Dermis microvascular lymphatic vessel endothelial cell (primary cell): ENCODE measurements at places on chromosomes 3 and 15. TPM values are rescaled to one million over a fixed set of nuclear protein-coding genes. Genes with fewer than 3 reads are reported as not detected.

Gene GOLGA8A
- total RNA-seq = 1.8 and 3.2 TPM in 2 replicates

Gene CD96
- not detected in 2 replicates for total RNA-seq

Gene PAQR9
- not detected in 2 replicates for total RNA-seq

Gene CLSTN2
- under 0.01 and 0.13 TPM in 2 replicates for total RNA-seq

Gene WDR72
- total RNA-seq = not detected in 2 replicates

Gene PRR20G
- total RNA-seq = not detected in 2 replicates

Gene H1-8
- total RNA-seq = not detected in 2 replicates

Gene PRSS50
- not detected in 2 replicates for total RNA-seq

Gene CCNB2
- total RNA-seq = 9.5 and 30.4 TPM in 2 replicates

Gene MYRIP
- total RNA-seq = 5.0 and 9.2 TPM in 2 replicates

Gene GOLGA8M
- total RNA-seq = 0.26 and 3.0 TPM in 2 replicates

Gene ZPLD1
- total RNA-seq = not detected in 2 replicates

Gene GOLGA8T
- total RNA-seq = under 0.01 and 0.13 TPM in 2 replicates

Gene CCDC13
- total RNA-seq = 0.13 and 0.25 TPM in 2 replicates

Gene AADAC
- under 0.01 and 0.13 TPM in 2 replicates for total RNA-seq

Gene SLCO2A1
- 1.2 and 8.0 TPM in 2 replicates for total RNA-seq

Gene WDR93
- total RNA-seq = under 0.01 TPM in 1 of 2 replicates, not detected in the other

Gene RLBP1
- not detected in 2 replicates for total RNA-seq

Gene SNX4
- 31.1 and 34.3 TPM in 2 replicates for total RNA-seq

Gene SLC2A2
- total RNA-seq = not detected in 2 replicates

Gene IL17RC
- total RNA-seq = 16.9 and 25.3 TPM in 2 replicates

Gene SLC15A2
- under 0.01 TPM in 2 replicates for total RNA-seq
